ENCODE measurements at places on chromosomes 7 and 10. TPM values are rescaled to one million over a fixed set of nuclear protein-coding genes. Genes with fewer than 3 reads are reported as not detected.

DNA sequence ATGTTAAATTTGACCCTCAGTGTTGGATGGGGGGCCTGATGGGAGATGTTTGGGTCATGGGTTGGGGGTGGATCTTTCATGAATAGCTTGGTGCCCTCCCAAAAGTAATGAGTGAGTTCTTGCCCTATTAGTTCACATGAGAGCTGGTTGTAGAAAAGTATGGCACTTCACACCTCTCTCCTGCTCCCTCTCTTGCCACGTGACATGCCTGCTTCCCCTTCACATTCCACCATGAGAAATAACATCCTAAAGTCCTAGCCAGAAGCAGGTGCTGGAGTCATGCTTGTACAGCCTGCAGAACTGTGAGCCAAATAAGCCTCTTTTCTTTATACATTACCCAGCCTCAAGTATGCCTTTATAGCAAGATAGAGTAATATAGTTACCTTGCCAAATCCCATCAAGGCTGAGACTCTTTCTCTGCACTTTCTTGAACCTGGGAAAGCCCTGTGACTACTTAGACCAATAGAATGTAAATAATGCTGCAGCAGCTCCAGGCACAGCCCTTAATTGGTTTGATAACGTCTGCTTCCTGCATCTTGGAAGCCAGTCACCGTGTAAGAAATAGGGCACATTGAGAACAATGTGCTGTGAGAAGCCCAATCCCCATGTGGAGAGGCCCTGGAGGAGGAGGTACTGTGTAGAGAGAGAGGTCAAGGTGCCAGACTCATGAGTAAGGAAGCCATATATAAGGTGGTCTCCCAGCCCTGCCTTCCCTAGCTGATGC is 88.0 kb upstream of the NAMPT start:
- DNase-seq, result no peak

DNA sequence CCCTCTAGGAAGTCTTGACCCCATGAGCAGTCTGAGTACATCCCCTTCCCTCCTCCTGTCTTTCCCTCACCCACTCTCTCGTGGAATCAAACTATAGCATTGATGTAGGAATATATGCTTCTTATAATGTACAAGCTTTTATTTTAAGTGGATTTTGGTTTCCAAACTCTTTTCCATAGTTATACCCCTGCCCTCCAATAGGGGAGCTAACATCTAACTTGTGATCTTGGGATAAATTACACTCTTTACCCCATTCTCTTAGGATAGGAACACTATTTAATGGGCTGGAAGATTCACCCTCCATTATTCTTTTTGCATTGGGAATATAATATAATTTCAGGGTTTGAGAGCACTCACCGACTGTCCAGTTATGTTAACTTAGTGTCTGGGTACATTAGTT is 465.9 kb downstream of the GATA3 start:
- DNase-seq, result no peak

DNA sequence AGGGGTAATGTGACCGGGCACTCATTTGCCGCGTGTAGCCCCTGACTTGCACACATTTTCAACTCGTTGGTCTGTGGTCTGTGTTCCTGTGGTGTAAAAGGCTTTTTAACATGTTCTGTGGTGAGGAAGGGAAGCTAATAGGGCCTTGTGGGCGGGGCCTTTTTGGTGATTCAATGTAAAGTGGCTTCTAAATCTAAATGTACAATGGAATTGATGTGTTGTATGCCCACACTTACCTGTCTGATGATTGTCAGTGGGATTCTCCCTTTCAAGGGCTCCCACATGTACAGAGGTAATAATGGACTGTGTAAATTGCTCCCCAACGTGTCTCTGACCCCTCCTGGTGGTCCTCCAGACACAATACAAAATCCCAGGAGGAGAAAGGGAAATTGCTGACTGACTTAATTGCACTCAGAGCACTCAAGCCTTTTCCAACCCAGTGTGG is 43.1 kb upstream of the GATAD1 start:
- no peak for DNase-seq

DNA sequence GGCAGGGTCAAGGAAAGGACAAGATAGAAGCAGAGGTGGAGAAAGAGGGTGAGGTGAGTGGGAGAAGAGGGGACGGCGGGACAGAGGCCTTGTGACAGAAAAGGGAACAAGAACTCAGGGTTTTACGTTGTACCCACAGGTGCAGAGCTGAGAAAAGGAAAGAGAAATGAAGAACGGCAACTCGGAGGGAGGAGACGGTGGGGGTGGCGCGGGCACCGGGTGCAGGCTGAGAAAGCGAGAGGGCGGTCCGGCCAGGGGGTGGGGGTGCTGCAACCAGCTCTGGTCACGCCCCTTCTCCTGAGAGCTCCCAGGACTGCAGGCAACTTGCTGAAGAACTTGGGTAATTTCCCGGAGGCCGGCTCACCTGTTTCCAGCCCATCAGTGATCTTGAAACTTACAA is 65.3 kb downstream of the CARD11 start:
- DNase-seq, result peak; percentile 18

DNA sequence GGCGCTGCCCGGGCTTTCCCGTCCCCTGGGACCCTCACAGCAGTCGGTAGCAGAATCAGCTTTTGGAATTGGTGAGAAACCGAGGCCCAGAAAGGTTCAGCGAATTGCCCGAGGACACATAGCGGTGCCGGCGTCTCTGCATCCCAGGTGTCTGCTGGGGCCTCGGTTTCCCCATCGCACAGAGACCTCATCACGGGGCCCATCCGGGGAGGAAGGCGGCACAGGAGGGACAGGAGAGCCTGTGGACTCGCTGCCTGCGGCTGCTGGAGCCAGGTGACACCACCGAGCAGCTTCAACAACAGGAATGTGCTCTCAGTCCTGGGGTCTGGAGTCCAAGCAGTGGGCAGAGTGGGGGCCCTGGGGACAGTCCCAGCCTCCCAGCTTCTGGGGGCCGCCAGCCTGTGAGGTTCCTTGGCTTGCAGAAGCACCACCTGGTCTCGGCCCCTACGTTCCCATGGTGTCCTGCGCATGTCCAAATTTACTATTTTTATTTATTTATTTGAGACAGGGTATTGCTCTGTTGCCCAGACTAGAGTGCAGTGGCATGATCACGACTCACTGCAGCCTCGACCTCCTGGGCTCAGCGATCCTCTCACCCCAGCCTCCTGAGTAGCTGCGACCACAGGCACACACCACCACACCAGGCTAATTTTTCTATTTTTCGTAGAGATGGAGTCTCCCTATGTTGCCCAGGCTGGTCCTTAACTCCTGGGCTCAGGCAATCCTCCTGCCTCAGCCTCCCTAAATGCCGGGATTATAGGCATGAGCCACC is 539 bp upstream of the COX19 start:
- DNase-seq, result no peak

DNA sequence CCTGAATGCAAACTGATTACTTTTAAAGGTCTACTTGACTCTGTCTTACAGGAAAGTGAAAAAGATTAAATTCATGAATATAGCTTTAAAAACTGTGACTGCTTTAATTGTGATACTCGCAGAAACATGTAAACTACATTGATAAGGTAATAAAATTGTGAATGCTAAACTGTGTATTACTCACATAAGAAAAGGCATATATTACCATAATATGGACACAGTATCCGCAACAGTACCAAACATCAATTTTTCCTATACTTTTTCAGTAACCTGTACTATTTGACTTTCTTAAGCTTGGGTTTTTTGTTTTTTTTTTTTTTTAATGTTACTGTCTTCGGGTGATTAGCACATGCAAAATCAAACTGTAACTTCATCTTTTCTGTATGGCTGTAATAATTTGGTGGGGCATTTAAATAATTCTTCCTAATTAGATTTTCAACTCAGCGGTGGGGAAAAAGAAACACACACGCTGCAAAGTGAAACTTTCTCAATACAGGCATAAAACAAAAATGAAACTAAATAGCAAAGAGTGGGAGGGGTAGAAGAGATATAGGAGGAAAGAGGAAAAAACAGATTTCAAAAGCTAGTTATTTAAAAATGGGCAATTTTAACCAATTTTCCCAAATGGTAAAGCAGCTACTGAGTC is 23.2 kb downstream of the NT5C3A start:
- no peak for DNase-seq

GRCh38 chr7:68977385-68978055 is 620.8 kb upstream of the AUTS2 start:
- no peak for DNase-seq

- no peak for DNase-seq
Measured at GRCh38 chr7:14822481-14822854, 80.1 kb downstream of the DGKB start.

GRCh38 chr10:26029858-26030257 is 95.8 kb downstream of the MYO3A start:
- DNase-seq, result no peak

GRCh38 chr7:147833970-147834369 is 756.6 kb upstream of the C7orf33 start:
- no peak for DNase-seq

- DNase-seq, result peak; percentile 52
Measured at GRCh38 chr7:73701357-73701995, 18.0 kb downstream of the STX1A start.

DNA sequence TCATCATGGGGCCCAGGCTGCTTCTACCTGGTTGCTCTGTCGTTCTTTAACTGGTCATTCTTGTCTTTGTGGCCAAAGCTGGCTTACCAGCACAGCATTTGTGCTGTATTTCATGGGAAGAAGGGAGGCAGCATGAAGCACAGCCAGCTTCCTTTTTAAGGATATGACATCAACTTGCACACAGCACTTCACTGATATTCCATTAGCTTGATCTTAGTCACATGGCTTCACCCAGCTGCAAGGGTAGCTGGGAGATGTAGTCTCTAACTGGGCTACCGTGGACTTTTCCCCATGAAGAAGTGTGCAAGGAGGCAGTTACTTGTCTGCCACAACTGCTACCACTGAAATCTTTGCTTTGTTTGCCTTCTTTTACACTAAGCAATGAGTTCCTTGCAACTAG is 525.2 kb downstream of the LRMDA start:
- peak; percentile 65 for DNase-seq

GRCh38 chr7:108442039-108442568 is 14.1 kb downstream of the NRCAM start:
- peak; percentile 66 for DNase-seq

DNA sequence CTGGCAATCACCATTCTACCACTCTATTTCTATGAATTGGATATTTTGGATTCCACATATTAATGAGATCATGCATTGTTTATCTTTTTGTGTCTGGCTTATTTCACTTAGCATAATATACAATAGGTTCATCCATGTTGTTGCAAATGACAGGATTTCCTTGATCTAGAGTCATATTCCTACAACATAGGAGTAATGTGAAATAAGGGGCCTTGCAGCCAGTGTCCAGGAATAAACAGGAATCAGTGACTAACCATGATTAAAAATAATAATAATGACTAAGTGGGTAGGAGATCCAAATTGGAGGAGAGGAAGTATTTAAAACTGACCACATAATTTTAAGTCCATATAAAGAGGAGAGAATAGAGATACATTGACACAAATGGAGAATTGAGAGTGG is 49.9 kb downstream of the SCIN start:
- no peak for DNase-seq

DNA sequence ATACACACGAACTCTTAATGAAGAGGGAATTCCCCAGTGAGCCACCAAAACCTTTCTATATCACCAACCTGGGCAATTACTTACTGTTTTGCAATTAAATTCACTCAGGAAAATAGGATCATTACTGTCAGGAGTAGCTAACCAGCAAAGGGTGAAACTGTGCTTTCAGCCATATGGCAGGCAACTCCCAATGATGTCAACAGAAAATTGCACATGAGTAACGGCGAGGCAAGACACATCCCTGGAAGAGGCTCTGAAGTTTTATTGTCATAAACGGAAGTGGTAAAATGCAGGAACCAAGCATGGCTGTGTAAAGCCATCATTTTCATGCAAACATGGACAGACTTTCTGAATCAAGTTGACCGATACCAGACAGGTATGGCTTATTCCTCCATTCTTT is 548.9 kb upstream of the AUTS2 start:
- DNase-seq, result no peak

- peak; percentile 17 for DNase-seq
Measured at GRCh38 chr7:138980563-138981291, 462 bp downstream of the KIAA1549 start.

GRCh38 chr10:32985341-32985764 is 27.3 kb upstream of the ITGB1 start:
- peak; percentile 47 for DNase-seq

DNA sequence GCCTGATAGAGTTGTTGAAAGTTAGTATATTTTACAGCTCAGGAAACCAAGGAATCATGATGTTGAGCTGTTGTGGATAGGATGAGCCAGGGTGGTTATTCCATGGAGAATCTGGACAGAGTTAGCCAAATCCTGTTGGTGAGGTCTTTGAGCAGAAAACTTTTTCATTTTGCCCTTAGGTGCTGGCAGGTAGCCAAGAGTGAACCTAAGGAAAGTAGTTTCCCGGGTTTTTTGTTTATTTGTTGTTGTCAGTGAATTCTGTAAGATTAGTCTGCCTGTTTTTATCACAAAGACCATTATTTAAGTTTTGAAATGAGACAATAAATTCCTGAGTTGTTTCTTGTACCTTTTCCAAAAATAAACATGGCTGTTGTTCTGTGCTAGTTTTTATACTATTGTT is 61.0 kb downstream of the GALNT11 start:
- peak; percentile 15 for DNase-seq

- no peak for DNase-seq
Measured at GRCh38 chr10:125886914-125887512, 5.9 kb upstream of the DHX32 start.

GRCh38 chr7:151062399-151063211 is 3.2 kb downstream of the SLC4A2 start:
- DNase-seq, result peak; percentile 67

DNA sequence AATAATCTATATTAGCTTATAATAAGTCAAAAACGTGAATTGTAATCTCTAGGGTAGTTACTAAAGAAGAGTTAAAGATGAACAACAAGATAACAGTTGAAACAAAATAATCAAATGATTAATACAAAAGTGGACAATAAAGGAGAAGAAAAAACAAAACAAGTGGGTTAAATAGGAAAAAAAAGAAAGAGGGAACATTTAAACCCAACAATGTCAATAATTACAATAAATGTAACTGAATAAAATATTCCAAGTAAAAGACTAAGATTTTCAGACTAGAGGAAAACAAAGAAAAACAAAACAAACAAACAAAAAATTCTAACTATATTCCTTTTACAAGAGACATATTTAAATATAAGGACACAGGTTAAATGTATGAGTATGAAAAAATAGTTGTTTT is 38.0 kb upstream of the ZEB1 start:
- DNase-seq, result no peak

DNA sequence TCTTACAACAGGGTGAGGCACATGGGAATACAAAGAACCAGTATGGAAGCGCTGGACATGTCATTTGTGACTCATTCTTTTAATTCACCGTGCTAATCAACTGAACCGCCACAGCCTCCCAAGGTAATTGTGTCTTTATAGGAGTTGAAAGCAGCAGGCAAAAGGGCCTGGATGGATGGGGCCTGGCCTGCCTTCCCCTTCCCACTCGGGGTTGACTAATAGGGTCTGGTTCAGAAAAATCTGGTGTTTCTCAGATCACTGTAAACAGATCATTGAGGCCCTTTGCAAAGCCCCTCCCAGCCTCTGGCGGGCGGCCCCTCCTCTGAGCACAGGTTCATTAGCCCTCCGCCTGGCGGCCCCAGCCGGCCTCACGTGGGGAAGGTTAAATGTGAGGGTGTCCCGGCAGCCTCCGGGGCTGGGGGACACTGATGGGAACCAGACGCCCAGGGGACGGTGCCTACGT is 100.8 kb downstream of the EBF3 start:
- no peak for DNase-seq

Gene PIP
- not detected for total RNA-seq

Gene TSPAN14
- not detected for total RNA-seq

Gene CCNJ
- 3.9 TPM for total RNA-seq

Gene FOXP2
- total RNA-seq, result not detected

Gene MYH16
- 4.7 TPM for total RNA-seq

Gene ALOX5
- total RNA-seq, result 0.11 TPM

Gene BUD23
- total RNA-seq, result 138 TPM

Gene ANK3
- total RNA-seq, result 33.6 TPM

Gene SLC4A2
- 267 TPM for total RNA-seq

Gene AEBP1
- not detected for total RNA-seq

Measured in PC-3 (cell line).